ENCODE measurements at places on chromosomes 7 and 10. TPM values are rescaled to one million over a fixed set of nuclear protein-coding genes. Genes with fewer than 3 reads are reported as not detected.

The MXI1 gene
- 64.1 TPM for total RNA-seq

The GTPBP10 gene
- 21.9 TPM for total RNA-seq

The TIAL1 gene
- total RNA-seq: 85.5 TPM

The TSPAN12 gene
- total RNA-seq: 21.9 TPM

The ZNF736 gene
- 32.3 TPM for total RNA-seq

The VWDE gene
- total RNA-seq: 4.9 TPM

The TMEM273 gene
- total RNA-seq: 10.9 TPM

The SORCS3 gene
- 3.7 TPM for total RNA-seq

- no peak for DNase-seq
- H3K27ac ChIP-seq: no peak overlapping the region
- no peaks in the 10 kb centered on the region for H3K4me1 ChIP-seq
- no peaks in the 10 kb centered on the region for H3K27me3 ChIP-seq
- peaks cover 50% of the 10 kb centered on the region for H3K36me3 ChIP-seq
Measured at GRCh38 chr10:46006219-46006618, 24.2 kb downstream of the NCOA4 start.

GRCh38 chr7:84238596-84238995 lies 44.0 kb upstream of the SEMA3A start:
- H3K4me3 ChIP-seq: no peak overlapping the region
- no peak overlapping the region for H3K27ac ChIP-seq

GRCh38 chr7:41010967-41011366 lies 691.9 kb downstream of the INHBA start:
- DNase-seq: no peak
- no peaks in the 10 kb centered on the region for H3K36me3 ChIP-seq
- peaks cover 10% of the 10 kb centered on the region for H3K4me1 ChIP-seq
- no peak overlapping the region for H3K27ac ChIP-seq
- no peak overlapping the region for H3K4me3 ChIP-seq

DNA sequence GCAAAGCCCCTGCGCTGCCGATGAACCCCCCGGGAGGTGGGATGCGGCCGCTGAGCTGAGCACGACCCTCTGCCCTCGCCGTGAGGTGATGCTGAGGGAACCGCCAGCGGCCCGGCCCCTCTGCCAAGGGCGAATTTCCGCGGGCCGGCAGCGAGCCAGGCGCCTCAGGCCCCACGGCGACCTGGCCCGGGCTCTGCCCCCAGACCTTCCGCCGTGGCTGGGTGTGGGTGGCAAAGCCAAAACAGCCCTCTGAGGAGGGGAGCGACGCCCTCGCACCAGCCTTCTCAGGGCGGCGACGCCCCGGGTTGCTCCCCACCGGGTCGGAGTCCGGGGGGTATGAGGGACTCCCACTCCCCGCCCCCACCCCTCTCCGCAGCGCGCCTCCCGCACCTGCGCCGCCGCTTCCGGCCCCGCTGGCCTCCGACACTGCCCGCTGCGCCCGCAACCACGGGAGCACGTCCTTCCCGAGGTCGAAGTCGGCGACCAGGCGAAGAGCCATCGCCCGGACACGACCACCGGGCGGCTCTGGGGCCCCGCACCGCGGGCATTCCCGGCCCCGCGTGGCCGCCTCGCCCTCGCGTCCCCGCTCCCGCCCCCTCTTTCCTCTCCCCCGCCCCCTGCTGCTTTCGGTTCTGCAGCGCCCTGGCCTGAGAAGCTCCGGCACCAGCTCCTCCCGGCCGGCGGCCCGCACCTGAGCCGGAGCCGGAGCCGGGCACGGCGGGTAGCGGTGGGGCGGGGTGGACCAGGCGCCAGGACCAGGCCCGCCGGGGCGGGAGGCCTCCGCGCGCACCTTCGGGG lies at the start of gene GSAP:
TSS of gene GSAP (minus strand) at position 527 of the 798 bp plus-strand sequence. CDS start at position 499, 28 bp downstream.
- H3K27ac ChIP-seq: peak within 1 kb of the TSS; percentile 1
- H3K4me3 ChIP-seq: peak within 1 kb of the TSS; percentile 55
- H3K36me3 ChIP-seq: no peaks in the 10 kb centered on the region
- peaks cover 4% of the 10 kb centered on the region for H3K4me1 ChIP-seq
- DNase-seq: no peak

DNA sequence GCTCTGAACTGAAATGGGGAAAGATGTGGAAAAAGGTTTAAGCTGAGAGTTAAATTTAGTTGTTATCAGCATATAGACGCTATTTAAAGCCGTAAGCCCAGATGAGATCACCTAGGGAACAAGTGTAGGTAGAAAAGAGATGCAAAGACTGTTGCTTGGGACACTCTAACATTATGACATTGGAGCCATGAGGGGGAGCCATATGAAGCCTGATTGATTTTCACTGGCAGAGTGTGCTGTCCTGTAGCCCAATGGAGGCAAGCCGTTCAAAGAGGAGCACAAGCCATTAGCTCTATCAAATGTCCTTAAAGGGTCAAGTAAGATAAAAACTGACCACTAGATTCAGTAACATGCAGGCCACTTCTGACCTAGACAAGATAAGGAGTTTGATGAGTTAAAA lies 223.3 kb downstream of the TWIST1 start:
- H3K4me3 ChIP-seq: no peak overlapping the region
- H3K36me3 ChIP-seq: no peaks in the 10 kb centered on the region
- no peak overlapping the region for H3K27ac ChIP-seq
- H3K27me3 ChIP-seq: no peaks in the 10 kb centered on the region
- no peak for DNase-seq

DNA sequence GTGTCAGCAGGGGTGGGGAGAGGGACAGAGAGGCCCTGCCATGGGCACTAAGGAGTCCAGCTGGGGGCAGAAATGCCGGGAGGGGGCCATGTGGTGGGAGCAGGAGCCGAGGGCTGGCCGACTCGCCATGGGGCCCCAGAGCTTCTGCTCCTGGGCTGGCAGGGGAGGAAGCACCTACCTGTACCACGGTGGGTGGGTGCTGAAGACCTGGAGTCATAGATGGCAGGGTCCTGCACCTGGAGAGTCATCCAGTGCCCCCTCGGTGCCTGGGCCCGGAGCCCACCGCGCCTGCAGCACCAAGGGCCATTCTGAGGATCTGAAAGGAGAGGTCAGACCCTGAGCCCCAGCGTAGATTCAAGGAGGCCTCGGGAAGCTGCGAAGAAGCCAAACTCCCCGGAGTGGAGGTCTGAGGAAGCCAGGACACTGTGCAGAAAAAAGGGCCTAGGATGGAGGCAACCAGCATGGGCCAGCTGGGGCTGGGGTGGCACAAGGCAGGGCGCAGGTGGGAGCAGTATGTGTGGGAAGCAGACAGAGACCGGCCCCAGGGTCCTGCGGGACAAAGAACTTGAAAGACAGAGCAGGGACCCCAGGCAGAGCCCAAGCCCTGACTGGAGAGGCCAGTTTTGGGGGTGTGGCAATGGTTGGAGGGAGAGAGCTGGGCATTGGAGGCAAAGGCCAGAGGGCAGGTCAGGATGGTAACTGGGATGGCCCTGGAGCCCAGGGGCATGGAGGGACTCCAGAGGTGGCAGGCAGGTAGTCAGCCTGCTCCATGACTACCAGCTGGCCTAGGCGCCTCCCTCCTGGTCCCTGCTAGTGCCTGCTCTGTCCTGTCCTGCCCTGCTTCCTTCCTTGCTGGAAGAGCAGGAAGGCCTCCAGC lies 26.7 kb upstream of the SMARCD3 start:
- no peak overlapping the region for H3K4me3 ChIP-seq
- peaks cover 43% of the 10 kb centered on the region for H3K36me3 ChIP-seq
- peaks cover 34% of the 10 kb centered on the region for H3K4me1 ChIP-seq
- no peak for DNase-seq
- H3K27me3 ChIP-seq: no peaks in the 10 kb centered on the region
- no peak overlapping the region for H3K27ac ChIP-seq

DNA sequence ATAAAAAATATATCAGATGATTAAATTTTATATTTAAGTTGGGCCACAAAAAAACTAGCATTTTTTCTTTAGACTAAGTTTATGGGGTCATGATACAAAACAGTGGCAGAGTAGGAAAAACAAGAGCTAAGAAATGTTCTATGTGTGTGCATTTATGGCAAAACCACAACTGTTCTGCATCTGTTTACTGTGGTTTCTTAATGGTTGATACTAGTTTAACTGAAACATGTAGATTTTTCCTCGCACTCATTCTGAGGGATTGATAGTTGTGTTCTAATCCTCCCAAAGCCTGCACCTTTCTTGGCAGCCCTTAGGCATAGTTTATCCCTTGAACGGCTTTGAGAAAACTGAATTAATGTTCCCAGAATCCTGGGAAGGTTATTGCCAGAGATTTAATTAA lies 66.6 kb upstream of the PHYHIPL start:
- H3K4me3 ChIP-seq: no peak overlapping the region
- H3K4me1 ChIP-seq: no peaks in the 10 kb centered on the region
- H3K36me3 ChIP-seq: no peaks in the 10 kb centered on the region
- no peaks in the 10 kb centered on the region for H3K27me3 ChIP-seq
- DNase-seq: no peak

DNA sequence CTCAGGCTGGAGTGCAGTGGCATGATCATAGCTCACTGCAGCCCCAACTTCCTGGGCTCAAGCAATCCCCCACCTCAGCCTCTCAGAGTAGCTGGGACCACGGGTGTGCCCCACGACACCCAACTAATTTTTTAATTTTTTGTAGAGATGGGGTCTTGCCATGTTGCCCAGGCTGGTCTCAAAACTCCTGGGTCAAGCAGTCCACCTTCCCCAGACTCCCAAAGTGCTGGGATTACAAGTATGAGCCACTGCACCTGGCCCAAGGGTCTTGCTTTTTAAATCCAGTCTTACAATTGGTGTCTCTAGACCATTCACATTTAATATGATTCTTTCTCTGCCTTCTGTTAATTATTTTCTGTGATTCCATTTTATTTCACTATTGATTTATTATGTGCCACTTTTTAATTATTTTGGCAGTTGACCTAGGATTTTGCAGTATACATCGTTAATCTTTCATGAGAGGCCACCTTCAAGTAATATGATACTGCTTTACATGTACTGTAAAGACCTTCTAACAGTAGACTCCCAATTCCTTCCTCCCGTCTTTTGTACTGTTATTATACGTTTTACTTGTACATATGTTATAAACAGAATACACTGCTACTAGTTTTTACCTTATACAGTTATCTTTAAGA lies 18.7 kb downstream of the MMP21 start:
- no peak for DNase-seq
- no peak overlapping the region for H3K4me3 ChIP-seq
- no peaks in the 10 kb centered on the region for H3K27me3 ChIP-seq
- no peak overlapping the region for H3K27ac ChIP-seq
